Peyer's patch (tissue), 4 donors: ENCODE measurements at places on chromosomes 4 and X. TPM values are rescaled to one million over a fixed set of nuclear protein-coding genes. Genes with fewer than 3 reads are reported as not detected.

Gene KDR
- 5.4 TPM for total RNA-seq

Gene BCORL1
- total RNA-seq: 7.4 TPM

Gene TMPRSS11A
- total RNA-seq: not detected

Gene PRKG2
- 49.5 TPM for total RNA-seq

Gene UGT2B15
- not detected for total RNA-seq

DNA sequence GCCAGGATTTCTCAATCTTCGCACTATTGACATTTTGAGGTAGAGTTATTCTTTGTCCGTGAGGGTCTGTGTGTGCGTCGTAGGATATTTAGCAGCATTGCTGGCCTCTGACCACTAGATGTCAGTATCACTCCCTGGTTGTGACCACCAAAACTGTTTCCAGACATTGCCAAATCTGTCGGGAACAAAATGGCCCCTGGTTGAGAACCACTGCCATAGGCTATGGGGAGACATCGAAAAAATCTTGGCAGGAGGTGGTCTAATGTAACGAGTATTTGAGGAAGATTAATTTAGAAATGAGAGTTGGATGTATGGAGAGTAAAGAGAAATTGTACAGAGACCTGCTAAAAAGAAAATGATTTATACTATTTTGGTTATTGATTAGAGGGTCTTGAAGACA is 108.4 kb downstream of the DOCK11 start:
- peak; percentile 60 for DNase-seq

DNA sequence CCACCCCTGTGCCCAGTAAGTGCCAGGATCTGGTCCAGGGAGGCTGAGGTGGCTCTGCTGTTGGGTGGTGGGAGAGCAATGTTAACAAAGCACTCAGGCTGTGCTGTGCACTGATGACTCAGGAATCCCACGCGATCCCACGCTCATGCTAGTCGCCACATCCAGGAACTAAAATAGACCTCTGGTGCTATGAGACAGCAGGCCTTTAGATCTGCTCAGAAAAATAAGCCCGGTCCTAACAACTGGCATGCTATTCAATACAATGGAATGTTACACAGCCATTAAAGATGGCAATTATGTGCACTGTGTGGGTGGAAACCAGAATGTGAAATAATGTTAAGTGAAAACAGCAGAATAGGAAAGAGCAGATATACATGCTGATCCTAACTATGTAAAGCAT is 26.0 kb downstream of the ARL13A start:
- DNase-seq: no peak

DNA sequence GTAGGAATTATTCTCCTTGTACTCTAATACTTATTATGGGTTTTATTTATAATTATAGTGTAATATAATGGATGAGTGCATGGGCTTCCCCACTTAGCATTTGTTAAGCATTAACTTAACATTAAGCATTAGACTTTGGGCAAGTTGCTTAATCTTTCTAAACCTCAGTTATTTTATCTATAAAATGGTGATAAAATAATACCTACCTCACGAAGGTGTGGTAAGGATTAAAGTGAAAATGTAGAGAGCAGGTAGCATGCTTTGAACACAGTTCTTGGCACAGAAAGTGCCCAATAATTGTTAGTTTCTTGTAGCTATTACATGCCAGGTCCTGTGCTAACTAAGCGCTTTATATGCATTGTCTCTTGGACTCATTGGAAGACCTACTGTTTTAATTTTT is 2.6 kb downstream of the MSMO1 start:
- no peak for DNase-seq

DNA sequence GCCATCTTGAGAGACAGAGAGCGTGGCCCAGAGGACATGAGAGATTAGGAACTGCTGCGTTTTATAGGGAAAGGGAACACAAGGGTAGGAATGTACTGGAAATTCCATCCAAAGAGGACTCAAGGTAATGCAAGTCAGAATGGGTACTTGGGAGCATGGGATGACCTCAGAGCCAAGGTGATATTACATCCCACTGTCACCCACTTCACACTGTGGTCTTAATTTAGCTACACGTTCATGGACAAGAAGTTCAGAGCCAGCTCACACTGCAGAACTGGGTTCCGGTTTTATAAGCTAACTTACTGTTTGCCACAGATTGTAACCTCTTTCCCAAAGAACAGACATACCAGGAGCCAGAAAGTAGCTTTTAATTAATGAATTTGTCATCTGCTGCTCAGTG is 244.7 kb downstream of the CBR4 start:
- no peak for DNase-seq

- no peak for DNase-seq
Observed at GRCh38 chr4:128286474-128287058, 1.0 kb downstream of the PGRMC2 start.

- DNase-seq: peak; percentile 79
Observed at GRCh38 chrX:139932901-139933796, at the start of gene ATP11C. TSS of gene ATP11C (minus strand) at chrX:139933053. CDS start at chrX:139932042, 1,011 bp downstream.

DNA sequence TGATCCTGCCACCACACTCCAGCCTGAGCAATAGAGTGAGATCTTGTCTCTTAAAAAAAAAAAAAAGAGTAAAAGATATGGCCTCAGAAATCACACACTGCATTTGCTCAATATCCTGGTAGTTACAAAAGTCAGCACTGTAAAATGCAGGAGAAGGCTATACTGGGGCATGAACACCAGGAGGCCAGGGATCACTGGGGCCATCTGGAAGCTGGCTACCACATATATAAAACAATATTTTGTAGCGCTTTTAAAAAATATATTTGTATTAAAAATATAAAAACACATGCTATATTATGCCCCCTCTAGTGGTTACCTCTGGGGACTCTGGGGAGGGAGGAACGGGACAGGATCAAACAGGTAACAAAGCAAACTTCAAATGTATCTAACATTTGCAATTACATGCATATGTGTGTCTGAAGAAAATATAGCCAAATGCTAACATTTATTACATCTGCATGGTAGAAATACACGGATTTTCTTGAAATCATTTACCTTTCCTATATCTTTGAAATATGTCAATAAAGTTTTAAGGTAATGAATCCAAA is 4.0 kb downstream of the C4orf46 start:
- DNase-seq: no peak

DNA sequence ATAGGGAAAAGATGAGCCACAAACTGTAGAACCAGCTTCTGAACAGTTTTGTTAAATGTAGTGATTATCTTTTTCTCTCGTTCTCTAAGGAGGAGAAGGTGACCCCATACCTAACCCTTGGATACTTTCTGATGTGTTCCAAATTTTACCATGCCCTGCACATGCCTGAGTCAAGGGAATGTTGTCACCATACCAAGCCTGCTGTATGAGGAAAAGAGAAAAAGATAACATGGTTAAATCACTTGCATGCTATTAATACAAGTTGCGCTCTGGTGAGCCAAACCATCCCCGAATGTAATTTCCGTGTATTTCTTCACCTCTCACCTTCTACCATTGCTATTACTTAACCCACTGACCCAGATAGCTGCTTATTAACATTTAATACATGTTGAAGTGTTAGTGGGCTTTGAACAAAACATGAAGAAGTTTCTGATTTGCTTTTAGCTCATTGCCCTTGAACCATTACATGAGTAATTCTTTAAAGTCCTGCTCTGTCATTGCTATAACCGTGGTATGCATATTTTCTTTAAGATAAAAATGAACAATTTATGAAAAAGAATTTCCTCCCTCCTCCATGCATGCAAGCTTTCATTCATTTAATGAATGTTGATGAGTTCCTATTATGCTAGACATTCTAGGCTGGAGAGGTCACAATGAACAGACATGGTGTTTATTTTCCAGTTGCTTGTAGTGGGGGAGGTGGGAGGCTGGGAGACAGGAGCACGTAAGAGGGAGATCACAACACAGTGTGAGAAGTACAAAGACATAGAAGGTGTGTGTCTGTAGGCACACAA is 13.6 kb upstream of the KIT start:
- DNase-seq: no peak

DNA sequence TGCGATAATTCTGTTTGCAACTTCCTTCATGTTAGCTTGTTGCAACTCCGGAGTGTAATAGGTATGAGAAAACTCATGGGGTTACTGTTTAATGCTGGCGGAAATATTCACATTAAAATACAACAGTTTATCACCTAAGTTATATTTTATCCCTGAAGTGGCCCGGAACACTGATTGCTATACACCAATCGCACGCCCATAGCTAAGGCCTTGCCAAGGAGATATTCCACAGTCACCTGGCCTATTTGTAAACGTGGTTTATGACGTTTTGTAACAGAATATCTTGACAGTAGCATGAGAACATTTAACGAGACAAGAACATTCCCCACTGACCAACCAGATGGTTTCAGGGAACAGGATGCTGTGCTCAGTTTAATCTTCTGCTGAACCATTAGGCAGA is 23.2 kb upstream of the FAM90A26 start:
- no peak for DNase-seq

DNA sequence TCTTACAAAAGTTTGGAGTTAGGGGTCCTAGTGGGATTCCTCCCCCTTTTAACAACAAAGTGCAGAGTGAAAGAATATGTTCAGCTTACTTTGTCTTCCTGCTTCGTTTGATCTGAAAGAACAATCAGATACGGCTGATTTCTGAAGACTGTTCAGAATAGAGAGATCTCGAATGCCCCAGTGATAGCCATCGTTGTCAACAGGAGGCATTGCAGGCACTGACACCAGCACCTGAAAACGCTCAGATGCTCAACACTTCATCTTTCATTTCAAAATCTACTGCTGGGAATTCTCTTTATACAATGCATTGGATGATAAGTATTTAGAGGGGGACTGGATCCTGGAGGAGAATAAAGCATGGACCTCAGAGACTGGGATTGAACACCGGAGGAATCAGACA is 186.3 kb upstream of the TENM3 start:
- no peak for DNase-seq

DNA sequence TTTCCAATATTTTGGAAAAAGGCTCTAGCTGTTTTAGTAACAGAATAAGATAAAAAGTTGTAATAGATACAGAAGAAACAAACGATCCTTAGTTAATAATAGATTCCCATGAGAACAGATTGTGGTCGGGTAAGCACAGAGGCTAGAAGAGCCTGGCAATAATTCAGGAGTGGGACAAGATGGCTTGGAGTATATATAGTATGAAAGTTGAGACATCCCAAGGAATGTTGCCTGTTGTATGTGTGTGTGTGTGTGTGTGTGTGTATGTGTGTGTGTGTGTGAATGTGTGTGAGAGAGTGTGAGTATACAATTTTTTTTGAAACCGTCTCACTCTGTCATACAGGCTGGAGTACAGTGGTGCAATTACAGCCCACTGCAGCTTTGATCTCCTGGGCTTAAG is 150.7 kb downstream of the PDGFC start:
- DNase-seq: no peak

DNA sequence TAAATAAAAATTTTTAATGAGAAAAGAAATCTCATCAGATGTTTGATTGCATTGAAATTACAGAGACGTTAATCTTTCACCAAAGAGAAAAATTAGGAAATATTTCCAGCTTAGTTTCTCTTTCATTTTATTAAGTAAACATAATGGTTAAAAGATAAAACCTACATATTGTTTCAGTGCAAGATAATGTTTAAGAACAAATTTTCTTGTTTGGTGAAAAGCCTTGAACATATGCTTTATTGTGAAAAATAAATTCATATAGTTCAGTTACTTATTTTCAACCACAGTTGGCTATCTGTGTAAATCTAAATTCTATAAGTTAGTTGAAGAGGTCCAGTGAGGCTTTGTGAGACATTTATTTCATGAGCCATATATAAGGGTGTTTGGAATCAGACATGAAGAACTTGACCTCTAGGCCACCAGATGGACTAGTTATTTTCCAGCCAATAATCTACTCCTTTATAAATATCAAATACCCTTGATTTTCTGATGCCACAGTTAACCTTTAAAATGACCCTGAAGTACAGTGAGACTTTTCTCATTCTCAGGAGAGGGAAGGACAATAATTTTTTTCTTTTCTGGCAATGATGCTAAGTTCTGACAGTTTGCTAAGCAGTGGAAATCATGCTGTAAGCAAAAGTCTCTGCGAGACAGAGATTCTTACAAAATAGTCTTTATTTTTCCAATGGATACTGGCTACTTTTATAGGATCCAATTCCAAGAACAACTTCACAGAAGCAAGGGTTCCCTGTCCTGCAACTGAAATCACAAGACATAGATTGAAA is 2.5 kb downstream of the ARSJ start:
- DNase-seq: no peak

DNA sequence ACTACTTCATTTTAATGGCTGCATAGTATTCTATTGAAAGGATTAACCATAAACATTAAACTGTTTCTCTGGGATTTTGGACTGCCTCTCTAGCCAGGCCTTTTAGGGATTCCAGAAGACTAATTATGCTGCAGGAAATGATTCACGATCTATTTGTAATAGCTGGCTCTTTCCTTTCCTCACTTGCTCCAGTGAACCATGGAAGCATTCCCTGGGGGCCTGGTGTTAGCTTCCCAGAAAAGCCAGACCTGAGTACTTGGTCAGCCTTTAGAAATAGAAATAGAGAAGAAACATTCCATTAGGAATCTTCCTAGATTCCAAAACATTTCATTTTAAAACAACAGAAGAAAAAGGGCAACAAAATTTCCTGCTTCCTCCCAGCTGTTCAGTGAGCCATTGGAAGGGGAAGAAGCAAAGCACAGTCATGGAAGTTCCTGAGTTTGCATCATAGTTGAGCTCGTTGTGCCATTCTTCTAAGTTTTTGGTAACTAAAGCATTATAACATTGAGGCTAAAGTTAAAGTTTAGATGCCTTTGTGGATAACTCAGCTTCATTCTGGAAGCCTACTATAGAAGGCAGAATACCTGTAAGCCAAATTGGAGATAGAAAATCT is 83.5 kb downstream of the NPNT start:
- no peak for DNase-seq

GRCh38 chrX:151996347-151996746 is 21.9 kb upstream of the GABRE start:
- DNase-seq: no peak

DNA sequence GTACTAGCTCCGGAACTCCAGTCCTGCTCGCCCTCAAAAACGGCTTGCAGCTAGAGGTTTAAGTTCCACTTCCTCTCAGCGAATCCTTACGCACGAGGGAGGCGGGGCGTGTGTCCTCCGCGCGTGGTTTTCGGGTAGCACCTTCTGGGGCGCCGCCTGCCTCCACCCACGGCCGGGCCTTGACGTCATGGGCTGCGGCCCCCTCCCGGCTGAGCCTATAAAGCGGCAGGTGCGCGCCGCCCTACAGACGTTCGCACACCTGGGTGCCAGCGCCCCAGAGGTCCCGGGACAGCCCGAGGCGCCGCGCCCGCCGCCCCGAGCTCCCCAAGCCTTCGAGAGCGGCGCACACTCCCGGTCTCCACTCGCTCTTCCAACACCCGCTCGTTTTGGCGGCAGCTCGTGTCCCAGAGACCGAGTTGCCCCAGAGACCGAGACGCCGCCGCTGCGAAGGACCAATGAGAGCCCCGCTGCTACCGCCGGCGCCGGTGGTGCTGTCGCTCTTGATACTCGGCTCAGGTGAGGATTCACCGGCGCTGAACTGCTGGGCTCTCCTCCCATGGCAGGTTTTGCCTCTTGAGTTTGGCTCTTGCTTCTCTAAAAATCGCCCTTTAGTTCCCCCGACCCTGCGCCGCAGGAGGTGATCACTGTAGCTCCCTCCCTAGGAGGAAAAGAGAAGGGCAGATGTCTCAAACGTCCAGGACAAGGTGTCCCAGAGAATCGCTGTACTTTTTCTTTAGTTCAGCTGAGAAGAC is at the start of gene AREG:
TSS of gene AREG (plus strand) at position 246 of the 752 bp plus-strand sequence. CDS start at position 456, 210 bp downstream.
- DNase-seq: peak; percentile 90
